SW 1271 (cell line): ENCODE measurements at places on chromosomes 12 and 14.

GRCh38 chr12:2494486-2495192 is 300.1 kb upstream of the FKBP4 start:
- DNase-seq: no peak

GRCh38 chr12:26648584-26648983 is 184.4 kb downstream of the ITPR2 start:
- peak; percentile 90 for DNase-seq

DNA sequence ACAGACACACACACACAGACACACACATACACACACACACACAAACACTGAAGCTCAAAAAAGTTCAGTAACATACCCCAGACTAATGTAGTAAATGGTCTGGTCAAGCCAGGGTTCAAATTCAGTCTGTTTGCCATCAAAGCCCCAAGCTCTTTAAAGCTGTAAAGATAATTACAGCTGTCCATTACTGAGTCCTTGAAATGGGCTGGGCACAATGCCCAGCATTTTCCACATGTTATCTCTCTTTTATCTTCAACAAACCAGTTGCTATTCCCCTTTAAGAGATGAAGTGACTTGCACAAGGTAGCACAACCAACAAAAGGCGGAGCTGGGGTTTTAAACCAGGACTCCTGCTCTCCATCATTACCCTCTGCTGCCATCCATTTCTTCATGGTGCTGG is 7.6 kb upstream of the UNC119B start:
- no peak for DNase-seq

GRCh38 chr12:39622306-39622705 is 2.7 kb upstream of the ABCD2 start:
- no peak for DNase-seq

DNA sequence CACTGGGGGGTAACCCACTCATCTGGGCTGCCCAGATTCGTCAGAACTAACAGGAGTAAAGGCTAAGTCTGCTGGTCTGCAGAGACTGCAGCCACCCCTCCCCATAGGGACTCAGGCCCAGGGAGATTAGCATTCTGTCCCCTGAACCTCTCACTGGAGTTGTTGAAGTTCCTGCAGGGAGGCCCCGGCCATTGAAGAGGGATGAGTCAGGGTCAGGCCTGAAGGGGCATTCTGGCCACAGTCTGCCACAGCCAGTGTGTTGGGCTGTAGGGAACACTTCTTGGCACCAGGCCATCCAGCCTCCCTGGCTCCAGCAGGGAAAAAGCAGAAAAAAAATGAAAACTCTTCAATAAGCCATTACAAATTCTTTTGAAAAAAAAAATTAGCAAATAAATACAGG is 35.3 kb downstream of the KLRK1 start:
- DNase-seq: no peak

DNA sequence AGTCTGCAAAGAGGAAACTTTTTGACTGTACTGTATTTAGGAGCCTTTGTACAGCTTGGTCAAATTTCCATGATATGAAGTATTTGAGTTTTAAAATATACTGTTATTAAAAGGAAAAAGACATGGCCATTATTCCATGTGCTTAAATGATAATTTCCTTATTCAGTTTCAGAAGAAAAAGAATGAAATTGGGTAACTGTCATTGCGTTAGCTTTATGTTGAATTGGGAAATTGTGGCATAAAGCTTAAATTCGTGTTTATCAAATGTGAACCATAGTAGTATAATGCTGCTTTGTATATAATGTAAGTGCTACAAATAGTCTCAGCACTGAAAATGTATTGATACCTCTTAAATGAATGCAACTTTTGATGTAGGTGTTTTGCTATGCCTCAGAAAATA is 64.9 kb downstream of the ETNK1 start:
- DNase-seq: no peak

- no peak for DNase-seq
These were observed at the start of gene BCL7A for GRCh38 chr12:122021822-122022392. TSS of gene BCL7A (plus strand) at chr12:122021884. CDS start at chr12:122022092, 208 bp downstream.

- DNase-seq: no peak
These were observed 113.4 kb downstream of the LGMN start for GRCh38 chr14:92635031-92635430.

GRCh38 chr14:92943855-92944570 is 21.1 kb downstream of the CHGA start:
- no peak for DNase-seq

DNA sequence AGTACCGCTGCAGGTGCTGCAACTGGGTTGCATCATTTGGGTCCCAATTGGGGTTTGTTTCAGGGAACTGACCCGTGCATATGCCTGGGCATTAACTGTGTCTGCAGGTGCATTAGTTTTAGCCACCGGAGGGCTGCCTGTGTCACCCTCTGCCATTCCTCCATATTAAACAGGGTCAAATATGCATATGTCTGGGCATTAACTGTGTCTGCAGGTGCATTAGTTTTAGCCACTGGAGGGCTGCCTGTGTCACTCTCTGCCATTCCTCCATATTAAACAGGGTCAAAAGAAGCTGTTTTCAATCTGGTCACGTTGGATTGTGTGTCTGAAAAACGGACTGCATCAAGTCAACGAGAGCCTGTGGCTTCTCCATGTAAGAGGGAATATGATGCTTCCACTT is 1317.0 kb downstream of the TMEM121 start:
- DNase-seq: no peak

GRCh38 chr12:107131832-107132616 is 38.7 kb upstream of the CRY1 start:
- DNase-seq: no peak

- DNase-seq: no peak
These were observed 1093.7 kb downstream of the SLC6A15 start for GRCh38 chr12:83818881-83819280.

GRCh38 chr14:50826681-50827080 is 4.3 kb downstream of the NIN start:
- DNase-seq: no peak

GRCh38 chr12:108833355-108833733 is 24.0 kb downstream of the SSH1 start:
- DNase-seq: peak; percentile 92

GRCh38 chr12:63298386-63298930 is 147.5 kb upstream of the AVPR1A start:
- no peak for DNase-seq

- DNase-seq: no peak
These were observed 36.1 kb upstream of the CCDC88C start for GRCh38 chr14:91453744-91454143.

GRCh38 chr14:75340921-75341320 is 62.3 kb downstream of the FOS start:
- DNase-seq: no peak

GRCh38 chr12:124233041-124233796 is 61.7 kb upstream of the RFLNA start:
- peak; percentile 63 for DNase-seq

GRCh38 chr12:12790956-12791355 is 5.5 kb downstream of the APOLD1 start:
- no peak for DNase-seq

DNA sequence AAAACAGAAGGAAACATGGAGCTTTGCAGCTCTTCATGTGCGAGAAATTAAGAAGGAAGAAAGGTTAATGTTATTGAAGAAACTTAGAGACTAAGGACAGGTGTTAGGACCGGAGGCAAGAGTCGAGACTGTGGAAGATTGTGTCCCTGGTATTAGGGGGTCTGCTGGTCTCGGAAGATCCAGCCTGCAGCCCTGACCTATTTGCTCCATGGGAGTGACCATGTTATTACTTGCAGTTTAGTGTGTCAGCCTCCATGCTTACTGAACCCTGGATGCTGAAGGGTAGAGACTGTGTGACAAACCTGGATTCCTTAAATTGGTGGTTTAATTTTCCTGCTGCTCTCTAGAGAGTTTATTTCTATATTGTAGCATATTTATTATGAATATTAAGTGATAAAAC is 580.6 kb downstream of the NOVA1 start:
- DNase-seq: no peak

- DNase-seq: no peak
These were observed 15.7 kb upstream of the PRKAG1 start for GRCh38 chr12:49034286-49034622.

DNA sequence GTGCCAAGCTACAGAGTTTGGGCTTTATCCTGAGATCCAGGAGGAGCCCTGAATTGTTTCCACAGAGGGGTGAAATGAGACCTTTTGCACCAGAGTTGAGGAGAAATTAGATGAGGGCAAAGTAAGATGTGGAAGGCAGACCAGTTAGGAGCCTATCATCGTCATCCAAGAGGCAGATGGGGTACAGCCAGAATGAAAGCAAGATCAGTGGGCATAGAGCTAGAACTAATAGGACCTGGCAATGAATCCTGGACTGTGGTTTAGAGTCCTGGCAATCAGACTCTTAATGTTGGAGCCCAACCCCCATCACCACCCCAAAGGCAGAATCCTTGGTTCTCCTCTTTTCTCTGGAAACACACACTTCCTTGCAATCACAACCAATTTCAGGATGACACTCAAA is 166.6 kb upstream of the HMGA2 start:
- DNase-seq: no peak

GRCh38 chr12:115661112-115661511 is 616.4 kb downstream of the MED13L start:
- no peak for DNase-seq

GRCh38 chr12:109759595-109759994 is 46.0 kb downstream of the FAM222A start:
- no peak for DNase-seq

DNA sequence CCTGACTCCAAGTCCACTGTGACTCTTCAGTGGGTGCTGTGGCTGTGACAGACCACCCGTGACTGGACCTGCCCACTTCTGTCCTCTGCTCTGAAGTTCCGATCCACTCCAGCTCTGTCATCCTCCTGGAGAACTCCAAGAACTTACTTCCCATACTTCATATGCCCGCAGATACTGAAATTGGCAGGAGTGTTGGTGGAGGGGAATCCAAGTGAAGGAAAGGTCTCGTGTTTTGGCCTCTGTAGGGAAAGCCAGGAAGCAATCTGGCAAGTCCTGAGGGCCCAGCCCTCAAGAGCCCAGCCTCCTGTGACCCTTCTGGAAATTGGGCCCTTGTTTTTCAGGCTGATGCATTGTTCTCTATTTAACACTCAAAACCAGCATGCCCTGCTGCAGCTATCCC is 22.4 kb upstream of the FKBP4 start:
- DNase-seq: no peak
